ENCODE measurements at places on chromosomes 4 and X. TPM values are rescaled to one million over a fixed set of nuclear protein-coding genes. Genes with fewer than 3 reads are reported as not detected.
A peak's percentile ranks its signal among the peaks of the same experiment; 100 is the strongest.

GRCh38 chrX:2714551-2714950 is 23.5 kb downstream of the CD99 start:
- no peak for DNase-seq

GRCh38 chr4:81135501-81135900 is 79.5 kb downstream of the PRKG2 start:
- no peak for DNase-seq

DNA sequence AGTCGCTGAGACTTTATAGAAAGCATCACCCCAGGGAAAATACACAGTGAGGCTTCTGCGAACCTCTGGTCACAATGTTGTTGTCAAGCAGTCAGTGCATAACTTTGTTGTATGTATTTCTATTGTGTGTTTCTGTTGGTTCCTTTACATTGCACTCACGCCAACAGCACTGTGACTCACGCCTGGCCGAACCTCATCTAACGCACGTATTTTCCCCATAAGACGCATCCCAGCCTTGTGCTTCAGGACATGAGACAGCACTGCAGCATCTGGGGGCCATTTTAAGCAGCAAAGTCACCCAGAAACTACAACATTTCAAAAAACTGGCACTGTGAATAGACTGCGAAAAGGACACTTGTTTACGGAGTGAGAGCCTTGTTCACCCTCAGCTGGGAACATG is 30.6 kb downstream of the TBL1X start:
- DNase-seq = no peak

- DNase-seq = peak; percentile 55
Observed at GRCh38 chr4:73103799-73104503, 34.4 kb upstream of the COX18 start.

GRCh38 chr4:147015491-147015890 is 69.8 kb upstream of the TTC29 start:
- no peak for DNase-seq

GRCh38 chr4:97953171-97953941 is 189.9 kb downstream of the STPG2 start:
- DNase-seq = peak; percentile 0

The GAB1 gene
- 3.6 TPM for total RNA-seq

The TMEM47 gene
- 54.7 TPM for total RNA-seq

The GAGE12J gene
- total RNA-seq = not detected

The HMGB3 gene
- total RNA-seq = 39.8 TPM

The CFI gene
- 0.83 TPM for total RNA-seq
